Neural crest cell (in vitro differentiated cells): ENCODE measurements at places on chromosomes 6 and 20. TPM values are rescaled to one million over a fixed set of nuclear protein-coding genes. Genes with fewer than 3 reads are reported as not detected.

Gene LHFPL5
- total RNA-seq, result not detected in 2 replicates

Gene TRIM15
- not detected in 2 replicates for total RNA-seq

Gene HDGFL1
- not detected in 2 replicates for total RNA-seq

Gene DYNLRB1
- 151 and 165 TPM in 2 replicates for total RNA-seq

Gene C20orf96
- total RNA-seq, result 34.0 and 40.8 TPM in 2 replicates

Gene SYCP2
- 1.9 and 2.3 TPM in 2 replicates for total RNA-seq

Gene SIRPB2
- not detected in 2 replicates for total RNA-seq

DNA sequence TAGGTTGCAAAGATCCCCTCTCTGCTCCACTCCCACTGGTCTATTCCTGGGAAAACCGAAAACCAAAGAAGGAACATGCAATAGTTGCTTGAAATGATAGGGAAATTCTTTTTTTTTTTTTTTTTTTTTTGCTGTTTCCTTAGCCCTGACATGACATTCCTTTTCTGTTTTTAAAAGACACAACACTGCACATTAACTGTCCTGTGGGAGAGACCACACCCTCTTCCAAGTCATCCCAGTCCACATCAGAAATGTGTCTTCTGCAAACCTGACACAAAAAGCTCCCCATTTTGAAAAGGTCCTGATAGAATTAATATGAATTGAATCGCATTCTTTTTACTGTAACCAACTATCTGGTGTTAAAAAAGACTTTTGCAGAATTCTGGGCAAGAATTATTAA lies 43.4 kb upstream of the RIPOR2 start:
- no peak for DNase-seq

GRCh38 chr6:54716877-54717276 lies 129.7 kb upstream of the FAM83B start:
- no peak for DNase-seq

- DNase-seq, result no peak
Observed at GRCh38 chr6:157723376-157723775, 99.7 kb upstream of the SNX9 start.

GRCh38 chr20:3648951-3649350 lies 14.2 kb downstream of the GFRA4 start:
- no peak for DNase-seq

GRCh38 chr6:131636880-131637792 lies at the start of gene ENPP3:
Gene ENPP3 (plus strand): TSS chr6:131637302. CDS start chr6:131637385, 83 bp downstream.
- no peak for DNase-seq

GRCh38 chr20:24934101-24934661 lies 14.9 kb upstream of the CST7 start:
- DNase-seq, result no peak

DNA sequence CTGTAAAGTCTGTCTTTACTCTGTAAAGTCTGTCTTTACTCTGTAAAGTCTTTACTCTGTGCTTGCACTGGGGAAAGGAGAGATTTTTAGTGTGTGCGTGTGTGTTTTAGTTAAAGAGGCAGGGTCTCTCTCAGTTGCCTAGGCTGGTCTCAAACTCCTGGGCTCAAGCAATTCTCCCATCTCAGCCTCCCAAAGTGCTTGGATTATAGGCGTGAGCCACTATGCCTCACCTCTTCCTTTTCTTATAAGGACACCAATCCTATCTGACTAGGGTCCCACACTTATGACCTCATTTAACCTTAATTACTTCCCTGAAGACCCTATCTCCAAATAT lies 93.8 kb downstream of the JPH2 start:
- DNase-seq, result no peak

GRCh38 chr6:41470331-41471063 lies 75.7 kb upstream of the FOXP4 start:
- DNase-seq, result no peak

DNA sequence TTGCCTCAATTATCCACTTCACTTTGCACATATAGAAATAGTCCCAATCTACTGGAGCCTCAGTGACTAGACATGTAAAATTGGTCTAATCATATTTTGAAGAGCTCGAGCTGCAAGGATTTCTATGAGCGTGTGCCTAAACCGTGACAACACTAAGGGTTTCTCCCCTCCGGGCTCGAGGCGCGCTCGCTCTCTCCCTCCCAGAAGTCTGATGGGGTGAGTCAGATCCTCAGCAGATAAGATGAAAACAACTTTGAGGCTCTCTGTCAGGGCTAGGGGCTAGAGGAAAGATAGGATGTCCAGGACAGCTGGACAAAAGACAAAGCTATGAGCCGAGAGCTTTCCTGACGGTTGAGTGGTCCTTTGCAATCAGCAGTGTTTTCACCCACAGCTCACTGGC lies 16.8 kb downstream of the GNAS-AS1 start:
- DNase-seq, result no peak

- no peak for DNase-seq
Observed at GRCh38 chr6:14981960-14982359, 263.9 kb upstream of the JARID2 start.
